Activated naive CD4-positive, alpha-beta T cell treated with anti-CD3 and anti-CD28 coated beads, Interleukin-2, amount 10 ng/mL, durations not matched to agents 5 hours and 36 hours (primary cell): ENCODE measurements at places on chromosomes 2 and 18. TPM values are rescaled to one million over a fixed set of nuclear protein-coding genes. Genes with fewer than 3 reads are reported as not detected.

The EPB41L5 gene
- 4.0 TPM for total RNA-seq

The TSPYL6 gene
- total RNA-seq, result not detected

The SNRPD1 gene
- total RNA-seq, result 81.2 TPM

The MARCO gene
- not detected for total RNA-seq

The CELF4 gene
- not detected for total RNA-seq

The ASB18 gene
- total RNA-seq, result not detected
